T-helper 1 cell treated with Interleukin-12 subunit alpha and Interleukin-12 subunit beta and Interleukin-4 antibody, amounts not matched to agents 30 ng/mL and 1 ng/mL, for 36 hours (primary cell): ENCODE measurements at places on chromosomes 7 and 10. TPM values are rescaled to one million over a fixed set of nuclear protein-coding genes. Genes with fewer than 3 reads are reported as not detected.

GATA3 gene
- 59.5 and 62.6 TPM in 2 replicates for total RNA-seq

ZNF804B gene
- not detected in 2 replicates for total RNA-seq

TCERG1L gene
- total RNA-seq = 0.07 TPM in 1 of 2 replicates, not detected in the other

PRRT4 gene
- total RNA-seq = not detected in 2 replicates
